ENCODE measurements at places on chromosomes 7 and 10.

GRCh38 chr10:116836083-116836482 lies 13.2 kb upstream of the ENO4 start:
- DNase-seq, result no peak

DNA sequence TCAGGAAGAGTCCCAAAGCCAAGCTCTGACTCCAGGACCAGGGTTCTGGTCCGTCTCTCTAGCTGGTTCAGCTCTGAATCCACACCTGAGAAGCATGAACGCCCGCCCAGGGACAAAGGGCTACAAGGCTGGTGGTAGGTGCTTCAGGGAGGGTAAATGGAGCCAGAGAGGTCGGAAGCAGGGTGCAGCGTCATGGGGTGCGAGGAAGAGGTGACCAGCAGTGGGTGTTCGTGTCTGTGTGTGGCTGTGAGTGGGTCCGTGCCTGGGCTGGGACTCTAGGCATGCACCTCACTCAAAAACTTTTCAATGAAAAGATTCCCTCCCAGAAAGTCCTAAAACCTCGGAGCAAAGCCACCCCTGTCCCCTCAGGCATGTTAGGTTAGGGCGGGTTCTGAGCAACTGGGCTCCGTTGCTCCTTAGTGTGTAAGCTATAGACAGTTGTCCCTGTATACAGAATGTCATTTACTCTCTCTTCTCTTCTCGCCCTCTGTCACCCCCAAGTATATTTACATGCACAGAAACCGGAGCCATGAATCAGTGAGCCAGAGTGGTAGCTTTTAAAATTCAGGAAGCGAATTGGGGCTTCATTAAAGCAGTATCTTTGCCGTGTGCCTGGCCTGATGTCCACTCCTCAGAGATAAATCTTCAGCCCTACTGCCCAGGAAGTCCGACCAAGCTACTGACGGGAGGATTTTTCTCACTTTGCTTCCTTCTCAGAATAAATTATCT lies 12.3 kb upstream of the GATA3 start:
- DNase-seq, result no peak

DNA sequence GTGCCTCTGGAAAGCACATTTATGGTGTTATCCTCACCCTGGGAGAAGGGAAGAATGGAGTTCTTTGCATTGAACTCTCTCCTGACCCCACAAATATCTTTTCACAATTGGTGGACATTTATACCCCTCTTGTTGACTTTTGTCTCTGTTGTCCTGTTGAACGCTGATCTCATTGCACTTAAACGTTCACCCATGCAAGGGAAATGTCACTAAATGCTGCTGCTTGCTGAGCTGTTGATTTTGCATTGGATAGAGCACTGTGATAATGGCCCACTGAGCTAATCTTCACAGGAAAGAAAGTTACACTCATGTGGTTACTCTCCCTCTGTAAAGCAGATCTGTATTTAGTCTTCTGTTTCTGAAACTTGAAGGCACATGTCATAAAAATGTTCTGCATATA lies 133.4 kb downstream of the FZD1 start:
- DNase-seq, result no peak

DNA sequence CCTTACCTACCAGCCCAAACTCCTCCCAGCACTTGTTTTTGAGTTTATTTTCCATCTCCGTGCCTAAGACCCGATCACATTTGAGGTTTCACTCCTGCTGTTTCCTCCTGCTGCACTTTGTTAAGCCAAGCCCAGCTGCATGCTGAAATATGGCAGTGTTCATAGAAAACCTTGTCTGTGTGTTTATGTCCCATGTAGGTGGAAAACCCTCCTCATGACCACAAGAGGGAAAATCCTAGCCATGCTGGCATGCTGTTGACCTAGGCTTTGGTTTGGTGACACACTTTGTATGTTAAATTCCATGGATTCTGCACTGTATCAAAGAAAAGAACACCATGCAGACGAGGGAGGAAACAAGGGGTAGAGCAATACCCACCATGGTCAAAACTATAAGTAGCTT lies 154.4 kb downstream of the CUBN start:
- no peak for DNase-seq

- peak; percentile 73 for DNase-seq
Measured at GRCh38 chr7:136677471-136678365, 190.7 kb upstream of the CHRM2 start.

DNA sequence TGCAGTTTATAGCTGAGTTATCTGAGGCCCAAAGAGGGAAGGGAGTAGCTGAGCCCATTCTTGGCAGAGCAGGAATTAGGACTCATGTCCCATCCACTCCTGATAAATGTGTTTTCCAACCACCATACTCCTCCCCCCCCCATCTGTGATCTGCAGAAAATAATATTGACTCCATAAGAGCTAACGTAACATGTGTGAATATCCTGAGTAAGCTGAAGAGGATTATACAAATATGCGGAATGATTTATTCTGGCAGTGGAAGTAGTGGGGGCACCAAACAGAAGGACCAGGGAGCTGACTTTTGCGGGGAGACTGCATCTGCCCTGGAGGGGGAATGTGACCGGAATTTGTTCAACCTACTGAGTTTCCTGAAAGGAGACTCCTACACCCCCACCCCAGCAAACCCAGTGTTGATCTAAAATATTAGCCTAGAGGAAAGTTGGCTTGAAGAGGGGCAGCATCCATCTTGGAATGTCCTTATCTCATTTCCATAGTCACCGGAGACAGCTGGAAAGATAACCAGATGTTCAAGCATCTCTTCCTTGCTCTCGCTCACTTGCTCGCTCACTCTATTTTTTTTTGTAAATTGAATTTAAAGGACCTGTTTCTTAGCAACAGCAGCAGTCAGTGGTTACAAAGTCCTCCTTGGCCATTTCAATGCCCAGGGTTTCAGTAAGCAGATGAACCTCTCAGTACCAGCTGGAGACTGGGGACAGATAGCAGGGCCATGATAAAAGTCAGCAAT lies 114.7 kb downstream of the RPS24 start:
- no peak for DNase-seq

- no peak for DNase-seq
Measured at GRCh38 chr7:47756636-47757035, 174.7 kb upstream of the TNS3 start.

GRCh38 chr10:71569775-71570588 lies 149.6 kb downstream of the C10orf105 start:
- peak; percentile 15 for DNase-seq
